T-helper 17 cell (primary cell): ENCODE measurements at places on chromosomes 4 and X. TPM values are rescaled to one million over a fixed set of nuclear protein-coding genes. Genes with fewer than 3 reads are reported as not detected.

Gene CPXCR1
- total RNA-seq: not detected

Gene RAI2
- total RNA-seq: 0.18 TPM

Gene RAB9B
- total RNA-seq: 0.25 TPM

Gene KLB
- not detected for total RNA-seq

Gene RTL3
- not detected for total RNA-seq

Gene LONRF3
- total RNA-seq: 17.0 TPM

Gene SH3D19
- total RNA-seq: not detected

Gene MTNR1A
- not detected for total RNA-seq

Gene MAGEE2
- not detected for total RNA-seq

Gene HS3ST1
- not detected for total RNA-seq

Gene IL1RAPL1
- not detected for total RNA-seq

Gene SLC9B2
- total RNA-seq: 22.0 TPM

Gene DRP2
- 0.10 TPM for total RNA-seq

Gene AFF2
- 0.31 TPM for total RNA-seq

Gene MAGEB3
- total RNA-seq: not detected

Gene CRLF2
- 0.26 TPM for total RNA-seq

Gene SRPK3
- total RNA-seq: not detected

Gene LNX1
- total RNA-seq: not detected
